Gastrocnemius medialis (tissue), 4 donors: ENCODE measurements at places on chromosomes 7 and 10.

GRCh38 chr7:135733603-135734342, 5.8 kb upstream of the SLC13A4 start:
- no peaks in the 10 kb centered on the region for H3K36me3 ChIP-seq
- H3K27me3 ChIP-seq = no peaks in the 10 kb centered on the region
- no peak overlapping the region for H3K4me3 ChIP-seq
- DNase-seq = no peak

GRCh38 chr7:29230871-29231345, 36.3 kb downstream of the CHN2 start:
- H3K4me3 ChIP-seq = no peak overlapping the region
- H3K4me1 ChIP-seq = no peaks in the 10 kb centered on the region
- DNase-seq = no peak
- no peaks in the 10 kb centered on the region for H3K36me3 ChIP-seq
- no peaks in the 10 kb centered on the region for H3K27me3 ChIP-seq
- H3K27ac ChIP-seq = no peak overlapping the region

GRCh38 chr10:62917475-62918238, 101.5 kb upstream of the EGR2 start:
- no peak overlapping the region for H3K27ac ChIP-seq
- DNase-seq = no peak
- H3K4me1 ChIP-seq = no peaks in the 10 kb centered on the region
- no peaks in the 10 kb centered on the region for H3K36me3 ChIP-seq
- H3K27me3 ChIP-seq = no peaks in the 10 kb centered on the region

GRCh38 chr10:59082249-59082648, 94.2 kb upstream of the PHYHIPL start:
- no peaks in the 10 kb centered on the region for H3K36me3 ChIP-seq
- H3K27me3 ChIP-seq = no peaks in the 10 kb centered on the region
- H3K4me1 ChIP-seq = no peaks in the 10 kb centered on the region
- DNase-seq = no peak
- H3K27ac ChIP-seq = no peak overlapping the region

GRCh38 chr7:21767300-21767900, 178.3 kb downstream of the CDCA7L start:
- no peak for DNase-seq
- H3K36me3 ChIP-seq = no peaks in the 10 kb centered on the region
- H3K4me3 ChIP-seq = no peak overlapping the region
- peaks cover 5% of the 10 kb centered on the region for H3K27me3 ChIP-seq
- H3K27ac ChIP-seq = no peak overlapping the region

GRCh38 chr10:11026773-11027172, 9.1 kb downstream of the CELF2 start:
- peak overlapping the region; percentile 62 for H3K27ac ChIP-seq
- no peak for DNase-seq
- no peaks in the 10 kb centered on the region for H3K27me3 ChIP-seq
- peaks cover 40% of the 10 kb centered on the region for H3K4me1 ChIP-seq
- H3K4me3 ChIP-seq = no peak overlapping the region
- H3K36me3 ChIP-seq = no peaks in the 10 kb centered on the region

DNA sequence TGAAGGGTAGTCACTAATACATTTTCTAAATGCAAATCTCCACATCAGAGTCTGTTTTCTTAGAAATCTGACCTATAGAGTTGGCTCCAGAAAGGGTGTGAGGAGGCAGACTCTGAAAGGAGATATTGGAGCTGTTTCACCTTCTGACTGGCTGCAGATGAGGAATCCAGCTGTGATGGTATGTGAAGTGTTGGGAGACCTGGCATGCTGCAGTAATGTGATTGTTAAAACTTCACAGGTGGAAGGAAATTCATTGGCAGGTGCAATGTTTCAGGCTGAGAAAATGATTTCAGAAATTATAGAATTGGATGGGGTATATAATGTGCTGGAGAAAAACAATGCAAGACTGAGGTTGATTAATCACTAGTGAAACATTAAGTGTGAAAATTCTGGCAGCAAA, 1134.0 kb upstream of the LRRN3 start:
- H3K4me1 ChIP-seq = no peaks in the 10 kb centered on the region
- no peak overlapping the region for H3K4me3 ChIP-seq
- H3K27me3 ChIP-seq = no peaks in the 10 kb centered on the region
- DNase-seq = no peak

- H3K36me3 ChIP-seq = no peaks in the 10 kb centered on the region
- H3K4me3 ChIP-seq = no peak overlapping the region
- H3K27me3 ChIP-seq = no peaks in the 10 kb centered on the region
- H3K4me1 ChIP-seq = peaks cover 37% of the 10 kb centered on the region
- H3K27ac ChIP-seq = no peak overlapping the region
Observed at GRCh38 chr7:98130959-98131358, 24.3 kb downstream of the LMTK2 start.

- no peaks in the 10 kb centered on the region for H3K36me3 ChIP-seq
- H3K4me3 ChIP-seq = no peak overlapping the region
- H3K27ac ChIP-seq = peak overlapping the region; percentile 57
- DNase-seq = no peak
Observed at GRCh38 chr7:42097752-42098151, 139.3 kb downstream of the GLI3 start.

GRCh38 chr7:134779741-134780065, 269 bp downstream of the CALD1 start:
- H3K36me3 ChIP-seq = no peaks in the 10 kb centered on the region
- no peaks in the 10 kb centered on the region for H3K27me3 ChIP-seq
- peak overlapping the region; percentile 48 for H3K4me3 ChIP-seq

DNA sequence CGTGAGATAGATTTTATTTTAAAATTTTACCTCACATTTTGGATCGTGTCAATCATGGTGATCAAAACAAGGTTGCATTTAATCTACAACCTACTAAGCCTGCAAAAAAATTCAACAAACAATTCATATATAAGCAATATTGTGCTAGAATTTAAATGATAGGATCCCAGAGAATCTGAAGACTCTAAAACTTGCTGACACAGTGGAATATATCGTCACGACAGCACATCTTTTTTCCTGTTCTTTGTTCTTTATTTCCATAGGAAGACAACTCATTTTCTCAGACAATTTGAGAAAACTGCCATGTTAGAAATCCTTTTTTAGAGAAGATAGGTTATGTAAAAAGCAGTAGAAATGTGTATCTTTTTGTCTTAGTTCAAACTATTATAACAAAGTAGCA, 820.2 kb upstream of the CELF2 start:
- DNase-seq = no peak
- no peak overlapping the region for H3K27ac ChIP-seq
- no peaks in the 10 kb centered on the region for H3K36me3 ChIP-seq
- H3K4me1 ChIP-seq = no peaks in the 10 kb centered on the region
- H3K4me3 ChIP-seq = no peak overlapping the region

- no peak overlapping the region for H3K4me3 ChIP-seq
- H3K27me3 ChIP-seq = no peaks in the 10 kb centered on the region
- no peak for DNase-seq
- H3K4me1 ChIP-seq = no peaks in the 10 kb centered on the region
Observed at GRCh38 chr10:45403151-45403550, 29.1 kb downstream of the ALOX5 start.

DNA sequence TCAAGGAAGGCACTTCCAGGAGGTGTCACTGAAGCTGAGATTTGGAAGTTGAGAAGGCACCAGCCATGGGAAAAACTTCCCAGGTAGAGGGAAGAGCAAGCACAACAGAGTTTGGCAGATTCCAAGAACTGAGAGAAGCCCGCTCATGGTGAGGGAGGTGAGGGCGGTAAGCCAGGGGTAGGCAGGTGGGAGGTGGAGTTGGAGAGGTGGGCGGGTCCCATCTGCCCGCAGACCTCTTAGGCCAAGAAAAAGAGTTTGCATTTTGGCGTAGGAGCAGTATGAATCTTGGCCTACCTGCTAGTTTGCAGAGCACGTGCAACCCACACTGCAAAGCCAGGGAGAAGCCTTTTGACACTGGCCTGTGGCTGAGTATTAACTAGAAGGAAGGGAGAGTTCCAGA, 18.8 kb downstream of the FRMPD2 start:
- H3K27ac ChIP-seq = no peak overlapping the region
- H3K4me3 ChIP-seq = no peak overlapping the region
- H3K4me1 ChIP-seq = no peaks in the 10 kb centered on the region
- DNase-seq = no peak

- DNase-seq = no peak
- no peaks in the 10 kb centered on the region for H3K27me3 ChIP-seq
- H3K4me1 ChIP-seq = peaks cover 5% of the 10 kb centered on the region
- no peak overlapping the region for H3K4me3 ChIP-seq
- H3K27ac ChIP-seq = no peak overlapping the region
Observed at GRCh38 chr10:79321494-79321882, 25.8 kb upstream of the PPIF start.

DNA sequence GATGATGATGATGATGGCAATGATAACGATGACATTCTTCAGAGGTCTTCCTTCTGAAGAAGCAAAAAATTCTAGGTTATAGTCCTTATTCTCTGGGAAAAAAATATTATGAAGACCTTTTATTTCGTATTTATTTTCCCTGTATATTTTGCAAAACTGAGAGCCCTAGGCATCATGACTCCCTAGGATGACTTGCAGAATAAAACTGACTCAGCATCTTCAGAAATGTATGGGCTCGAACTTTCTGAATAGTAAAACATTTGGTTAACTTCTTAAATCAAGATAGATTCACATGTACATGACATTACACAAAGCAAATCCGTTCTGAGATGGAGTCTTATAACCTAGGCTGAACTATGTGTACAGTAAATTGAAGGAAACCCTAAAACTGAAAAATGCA, 29.4 kb downstream of the DKK1 start:
- no peaks in the 10 kb centered on the region for H3K27me3 ChIP-seq
- DNase-seq = no peak
- H3K27ac ChIP-seq = no peak overlapping the region
- no peaks in the 10 kb centered on the region for H3K4me1 ChIP-seq
- no peak overlapping the region for H3K4me3 ChIP-seq
- no peaks in the 10 kb centered on the region for H3K36me3 ChIP-seq

- H3K27ac ChIP-seq = no peak overlapping the region
- H3K4me3 ChIP-seq = no peak overlapping the region
- no peaks in the 10 kb centered on the region for H3K27me3 ChIP-seq
- no peaks in the 10 kb centered on the region for H3K36me3 ChIP-seq
- H3K4me1 ChIP-seq = peaks cover 17% of the 10 kb centered on the region
- no peak for DNase-seq
Observed at GRCh38 chr7:111301891-111302290, 211.0 kb downstream of the LRRN3 start.

GRCh38 chr7:128065872-128066271, 34.6 kb upstream of the LRRC4 start:
- no peak overlapping the region for H3K27ac ChIP-seq
- H3K27me3 ChIP-seq = no peaks in the 10 kb centered on the region
- no peak overlapping the region for H3K4me3 ChIP-seq
- no peak for DNase-seq
- no peaks in the 10 kb centered on the region for H3K36me3 ChIP-seq

GRCh38 chr10:4170181-4170580, 385.2 kb upstream of the KLF6 start:
- no peak overlapping the region for H3K27ac ChIP-seq
- no peaks in the 10 kb centered on the region for H3K4me1 ChIP-seq
- H3K4me3 ChIP-seq = no peak overlapping the region

- H3K36me3 ChIP-seq = no peaks in the 10 kb centered on the region
- peaks cover 13% of the 10 kb centered on the region for H3K4me1 ChIP-seq
- no peaks in the 10 kb centered on the region for H3K27me3 ChIP-seq
- no peak overlapping the region for H3K4me3 ChIP-seq
Observed at GRCh38 chr7:28069807-28070206, 110.8 kb downstream of the JAZF1 start.

DNA sequence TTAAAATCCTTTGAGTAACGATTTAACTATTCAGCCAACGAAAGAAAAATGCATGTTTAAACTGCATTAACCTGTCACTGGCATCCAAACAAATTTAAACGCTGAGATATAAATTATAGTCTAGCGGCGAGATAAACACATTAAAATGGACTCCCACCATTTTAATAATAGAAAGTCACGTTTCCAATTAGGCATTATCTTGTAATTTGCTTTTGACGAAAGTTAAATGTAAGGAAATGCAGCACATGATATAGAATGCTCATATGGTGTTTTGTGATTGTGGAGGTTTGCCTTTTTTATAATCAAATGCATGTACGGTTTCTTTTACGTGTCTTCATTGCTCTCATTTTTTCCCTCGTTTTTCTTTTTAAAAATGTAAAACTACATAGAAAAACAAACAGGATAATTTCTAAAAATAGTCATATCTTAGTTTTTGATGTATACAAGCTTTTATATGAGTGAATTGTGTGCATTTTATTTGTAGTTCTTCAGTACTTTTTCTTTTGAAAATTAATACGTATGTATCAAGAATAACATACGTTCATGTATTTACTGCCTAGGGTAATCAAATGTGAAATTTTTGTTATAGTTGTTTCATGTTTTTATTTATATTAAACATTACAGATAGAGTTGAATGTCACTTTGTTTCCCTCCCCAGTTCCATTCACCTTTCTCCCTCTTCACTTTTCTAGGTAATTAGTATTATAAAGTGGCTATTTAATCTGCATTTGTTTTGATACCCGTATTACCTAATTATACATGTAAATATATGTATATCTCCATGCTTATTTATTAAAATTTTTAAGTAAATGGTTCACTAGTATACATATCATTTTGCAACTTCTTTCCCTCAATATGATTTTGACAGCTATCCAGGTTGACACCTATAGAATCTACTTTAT, 1.1 kb upstream of the KLF14 start:
- DNase-seq = no peak
- H3K36me3 ChIP-seq = no peaks in the 10 kb centered on the region
- H3K4me3 ChIP-seq = peak overlapping the region; percentile 52
- H3K27ac ChIP-seq = peak overlapping the region; percentile 75
- peaks cover 68% of the 10 kb centered on the region for H3K27me3 ChIP-seq
- no peaks in the 10 kb centered on the region for H3K4me1 ChIP-seq

- H3K27ac ChIP-seq = no peak overlapping the region
- no peak overlapping the region for H3K4me3 ChIP-seq
- H3K4me1 ChIP-seq = no peaks in the 10 kb centered on the region
- no peak for DNase-seq
Observed at GRCh38 chr10:17425584-17426262, 28.7 kb downstream of the ST8SIA6 start.

DNA sequence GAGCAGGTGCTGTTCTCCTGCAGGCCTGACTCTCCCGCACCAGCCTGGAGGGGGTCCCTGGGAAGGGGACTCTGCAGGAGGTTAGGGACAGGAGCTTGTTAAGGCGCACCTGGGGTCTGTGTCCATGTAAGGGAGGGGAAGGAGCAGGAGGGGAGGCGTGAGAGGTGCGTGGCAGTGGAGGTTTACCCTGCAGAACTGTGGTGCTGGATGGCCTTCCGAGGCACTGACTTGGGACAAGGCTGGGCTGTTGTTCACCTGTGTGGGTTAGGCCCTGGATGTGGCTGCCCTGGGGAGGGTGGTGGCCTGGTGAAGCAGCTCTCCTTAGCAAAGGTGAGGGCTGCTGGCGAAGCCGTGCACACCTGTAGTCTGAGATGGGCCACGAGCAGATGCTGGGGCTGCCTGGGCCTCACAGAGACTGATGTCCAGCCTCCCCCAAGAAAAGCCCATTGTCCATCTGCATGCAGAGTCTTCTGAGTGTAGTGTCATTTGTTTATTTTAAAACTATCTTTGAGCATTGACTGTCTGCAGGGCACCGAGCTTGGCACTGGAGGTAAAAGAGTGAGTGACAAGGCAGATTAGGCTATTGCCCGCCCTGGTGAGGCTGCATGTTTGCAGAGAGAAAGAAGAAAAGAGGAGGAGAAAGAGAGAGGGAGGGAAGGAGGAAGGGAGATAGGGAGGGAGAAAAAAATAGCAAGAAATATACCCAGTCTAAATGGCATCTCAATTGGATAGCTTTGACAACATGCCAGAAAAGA, 225.3 kb downstream of the GLRX3 start:
- H3K36me3 ChIP-seq = no peaks in the 10 kb centered on the region
- no peak overlapping the region for H3K27ac ChIP-seq
